ENCODE measurements at places on chromosomes 3 and 15.

DNA sequence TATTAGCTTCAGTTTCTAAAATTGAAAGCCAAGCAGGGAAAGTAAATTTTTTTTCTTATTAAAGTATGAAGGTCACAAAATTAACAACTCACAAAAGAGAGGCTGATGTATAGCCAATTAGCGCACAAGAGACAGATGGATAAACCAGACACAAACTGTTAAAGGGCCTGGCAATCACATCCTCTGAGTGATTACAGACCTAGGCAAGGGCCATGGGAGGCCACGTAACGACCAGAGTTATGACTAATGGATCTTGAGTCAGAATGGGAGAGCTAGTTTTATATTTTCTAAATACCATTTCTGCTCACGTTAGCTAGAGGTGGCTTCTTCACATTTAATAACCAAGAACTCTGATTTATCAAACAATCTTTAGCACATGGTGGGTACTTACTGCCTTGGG is 17.8 kb upstream of the SCAMP5 start:
- no peak for DNase-seq

DNA sequence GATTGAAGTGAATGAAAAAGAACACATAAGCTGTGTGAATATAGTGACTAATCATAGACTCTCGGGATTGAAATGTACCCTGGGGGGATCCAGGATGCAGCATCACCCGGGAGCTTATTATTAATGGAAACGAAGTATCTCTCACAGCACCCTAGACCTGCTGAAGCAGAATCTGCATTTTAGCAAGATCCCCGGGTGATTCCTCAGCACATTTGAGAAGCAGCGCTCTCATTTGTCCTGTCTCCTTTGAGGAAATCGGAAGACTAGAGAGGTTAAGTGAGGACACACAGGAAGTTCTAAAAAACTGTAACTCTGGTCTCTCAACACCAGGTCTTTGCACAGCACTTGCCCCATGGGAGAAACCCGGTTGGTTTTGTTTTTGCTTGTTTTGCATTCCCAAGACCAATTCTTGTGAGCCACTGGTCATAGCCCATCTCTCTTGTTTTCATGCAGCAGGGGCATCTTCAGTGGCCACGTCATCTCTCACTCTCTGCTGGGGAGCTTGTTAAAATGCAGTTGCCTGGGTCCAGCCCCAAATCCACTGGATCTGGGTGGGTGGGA is 30.2 kb downstream of the ZNF710 start:
- no peak for DNase-seq

GRCh38 chr3:56989169-56989976 is 71.1 kb upstream of the SPATA12 start:
- no peak for DNase-seq

DNA sequence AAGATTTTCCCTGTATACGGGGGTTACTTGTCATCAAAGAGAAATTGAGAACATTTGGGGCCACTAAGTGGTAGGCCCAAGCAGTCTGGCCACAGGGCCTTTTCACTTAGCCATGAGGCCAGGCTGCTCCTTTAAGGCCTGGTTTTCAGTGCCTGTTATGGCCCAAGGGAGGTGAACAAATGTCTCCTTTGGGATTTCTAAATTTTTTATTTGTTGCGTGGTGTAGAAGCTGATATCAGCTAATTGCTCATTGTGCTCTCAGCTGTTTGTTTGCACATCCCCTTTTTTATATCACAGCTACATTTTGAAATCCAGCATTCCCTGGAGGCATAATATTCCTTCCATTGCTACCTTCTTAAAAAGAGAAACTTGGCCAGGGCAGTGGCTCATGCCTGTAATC is 48.5 kb downstream of the RLBP1 start:
- DNase-seq = no peak

All from NCI-H2081 treated with DMSO at 0.1 percent for 48 hours (cell line).